ENCODE measurements at places on chromosomes 7 and 10. TPM values are rescaled to one million over a fixed set of nuclear protein-coding genes. Genes with fewer than 3 reads are reported as not detected.
A peak's percentile ranks its signal among the peaks of the same experiment; 100 is the strongest.

NANOS1 gene
- 0.60 TPM for total RNA-seq

- DNase-seq, result no peak
Observed at GRCh38 chr7:69047151-69047754, 551.0 kb upstream of the AUTS2 start.

GRCh38 chr7:135855846-135856245, 107.2 kb upstream of the FAM180A start:
- DNase-seq, result no peak

PRLHR gene
- not detected for total RNA-seq

DNA sequence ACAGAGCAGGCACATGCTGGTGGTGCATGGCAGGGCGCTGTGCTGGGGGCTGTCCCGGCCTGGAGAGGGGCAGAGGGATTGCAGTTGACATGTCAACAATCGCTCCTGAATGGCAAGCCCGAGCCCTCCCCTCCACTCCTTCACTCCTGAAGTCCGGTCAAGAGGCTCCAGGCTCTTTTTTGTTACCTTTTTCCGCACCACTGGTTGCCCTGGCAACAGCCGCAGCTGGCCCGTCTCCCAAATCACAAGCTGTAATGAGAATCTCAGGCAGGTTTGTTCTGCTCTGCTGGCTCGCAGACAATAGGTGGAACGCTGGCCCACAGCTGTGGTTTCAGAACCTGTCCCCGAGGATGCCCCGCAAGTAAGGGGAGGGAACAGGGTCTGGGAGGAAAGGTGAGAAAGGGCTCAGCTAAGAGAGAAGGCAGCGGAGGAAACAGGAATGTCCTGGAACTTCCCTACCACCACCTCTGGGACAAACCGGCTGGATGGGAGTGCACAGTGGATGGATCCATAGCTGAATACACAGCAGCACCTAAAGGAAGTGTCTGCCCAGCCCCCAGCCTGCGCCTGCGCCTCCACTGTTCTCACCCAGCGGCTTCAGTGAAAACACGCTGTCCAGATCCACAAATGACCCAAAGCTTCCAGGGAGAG, 58.9 kb downstream of the CALML3 start:
- peak; percentile 19 for DNase-seq
